AG04449 (cell line): ENCODE measurements at places on chromosomes 16 and 17.

DNA sequence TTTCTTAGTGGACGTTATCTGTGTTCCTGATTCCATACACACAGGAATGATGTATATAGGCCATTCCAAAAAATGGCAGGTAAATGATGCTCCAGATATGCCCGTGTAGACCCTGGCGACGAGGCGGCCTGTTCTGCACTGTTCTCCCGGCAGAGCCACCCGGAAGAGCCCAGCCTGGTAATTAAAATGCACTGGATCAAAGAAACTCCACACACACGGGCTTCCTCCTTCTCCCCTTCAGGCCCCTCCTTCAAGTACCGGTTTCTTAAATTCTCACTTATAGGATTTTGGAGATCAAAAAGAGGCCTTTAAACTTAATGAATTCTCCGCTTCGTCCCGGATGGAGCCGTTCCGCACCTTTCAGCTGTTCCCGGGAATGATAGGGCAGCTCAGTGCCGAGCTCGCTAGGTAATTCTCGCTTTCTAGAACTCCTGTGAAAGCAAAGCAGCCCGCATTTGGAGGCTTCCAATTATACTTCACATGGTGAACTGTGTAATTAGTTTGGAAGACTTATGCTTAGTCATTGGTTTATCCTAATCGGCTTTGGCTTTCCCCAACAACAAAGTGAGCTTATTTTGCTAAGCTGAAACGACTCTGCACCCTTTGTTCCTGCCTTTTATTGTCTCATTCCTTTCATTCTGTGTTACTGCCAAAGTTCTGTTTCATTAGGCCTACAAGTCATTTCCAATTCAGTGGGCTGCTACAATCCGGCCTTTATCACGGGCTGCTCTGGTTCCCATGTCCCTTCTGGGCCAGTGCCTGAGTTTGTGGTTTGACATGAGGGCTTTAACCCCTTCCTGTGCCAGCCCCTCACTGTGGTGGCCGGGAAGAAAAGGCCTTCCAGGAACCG, 150.0 kb downstream of the MSI2 start:
- no peak for DNase-seq

GRCh38 chr17:68169840-68170239, 78.0 kb upstream of the AMZ2 start:
- DNase-seq = no peak

DNA sequence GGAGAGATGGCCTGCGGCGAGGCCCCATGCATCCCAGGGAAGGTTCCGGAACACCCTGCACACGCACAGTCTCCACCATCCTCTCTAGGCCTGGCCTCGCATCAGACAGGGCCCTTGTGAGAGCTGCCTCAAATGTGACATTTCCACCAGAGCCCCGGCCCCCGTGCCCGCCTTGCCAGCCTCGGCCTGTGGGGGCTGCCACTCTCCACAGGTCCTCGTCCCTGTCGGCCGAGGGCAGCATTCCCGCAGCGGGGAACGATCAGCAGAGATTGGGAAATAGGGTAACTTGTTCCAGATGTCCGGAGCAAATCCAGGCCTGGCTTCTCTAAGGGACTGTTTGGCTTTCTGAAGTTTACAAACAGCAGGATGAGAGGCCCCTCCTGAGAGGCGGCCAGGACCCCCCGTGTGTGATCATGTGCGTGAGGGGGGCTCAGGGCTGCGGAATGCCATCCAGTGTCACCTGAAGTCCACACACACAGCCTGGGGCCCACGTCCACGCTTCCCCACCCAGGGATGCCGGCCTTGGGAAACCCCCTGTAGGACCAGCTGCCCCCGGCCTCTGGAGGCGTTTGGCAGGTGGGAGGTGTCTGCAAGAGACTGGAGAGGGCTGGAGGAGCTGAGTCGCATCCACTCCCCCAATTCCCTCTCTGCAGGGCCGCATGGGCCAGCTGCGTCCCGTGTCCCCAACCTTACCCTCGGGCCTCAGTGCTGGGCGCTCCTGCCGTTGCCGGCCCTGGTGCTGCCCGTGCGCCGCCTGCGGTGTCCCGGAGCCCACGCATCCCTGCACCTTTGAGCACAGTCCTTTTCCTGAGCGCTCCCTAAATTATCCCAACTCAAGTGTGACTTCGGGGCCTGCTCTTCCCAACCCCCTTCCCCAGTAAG, 70.4 kb downstream of the ZDHHC7 start:
- no peak for DNase-seq

GRCh38 chr17:54009502-54009901, 186.8 kb downstream of the KIF2B start:
- DNase-seq = no peak

- DNase-seq = no peak
These were observed 284.9 kb downstream of the SOX9 start for GRCh38 chr17:72405662-72406230.

DNA sequence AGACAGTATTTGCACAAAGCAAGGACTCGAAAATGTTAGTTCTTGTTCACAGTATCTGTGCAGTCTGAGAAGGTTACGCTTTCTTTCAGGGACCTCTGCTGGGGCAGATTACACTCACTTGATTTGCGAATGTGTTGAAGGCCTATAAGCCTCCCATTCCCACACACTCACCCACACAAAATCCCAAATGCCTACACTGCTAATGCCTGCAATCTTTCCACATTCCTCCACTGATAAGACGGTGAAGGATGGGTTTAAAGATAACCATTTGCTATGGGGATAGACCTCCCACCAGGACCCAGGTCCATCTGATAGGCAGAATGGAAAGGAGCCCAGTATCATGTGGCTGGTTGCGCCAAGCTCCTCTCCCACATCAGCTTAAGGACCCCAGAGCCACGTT, 394.9 kb upstream of the SALL1 start:
- no peak for DNase-seq

DNA sequence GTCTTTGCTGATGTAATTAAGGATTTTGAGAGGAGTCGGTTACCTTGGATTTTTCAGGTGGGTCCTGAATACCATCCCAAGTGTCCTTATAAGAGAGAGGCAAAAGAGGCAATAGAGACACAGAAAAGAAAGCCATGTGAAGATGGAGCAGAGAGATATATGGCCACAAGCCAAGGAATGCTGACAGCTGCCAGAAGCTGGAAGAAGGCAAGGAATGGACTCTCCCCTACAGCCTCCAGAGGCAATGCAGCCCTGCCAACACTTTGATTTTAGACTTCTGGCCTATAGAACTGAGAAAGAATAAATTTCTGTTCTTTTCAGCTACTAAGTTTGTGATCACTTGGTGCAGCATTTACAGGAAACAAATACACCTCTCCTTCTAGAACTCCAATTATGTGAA, 8.2 kb upstream of the RNFT1 start:
- no peak for DNase-seq

DNA sequence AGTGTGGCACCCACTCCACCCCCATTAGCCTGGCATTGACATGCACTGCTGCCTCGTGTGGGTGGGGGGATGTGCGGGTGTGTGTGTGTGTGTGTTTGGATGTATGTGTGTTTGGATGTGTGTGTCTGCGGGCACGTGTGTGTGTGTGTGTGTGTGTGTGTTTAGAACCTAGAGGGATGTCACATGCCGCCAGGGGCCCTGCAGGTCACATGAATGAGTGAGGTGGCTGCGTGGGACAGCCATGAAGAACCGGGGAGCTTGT, 9.0 kb downstream of the KATNB1 start:
- no peak for DNase-seq

- no peak for DNase-seq
These were observed 13.5 kb upstream of the ADGRG1 start for GRCh38 chr16:57614944-57615343.

DNA sequence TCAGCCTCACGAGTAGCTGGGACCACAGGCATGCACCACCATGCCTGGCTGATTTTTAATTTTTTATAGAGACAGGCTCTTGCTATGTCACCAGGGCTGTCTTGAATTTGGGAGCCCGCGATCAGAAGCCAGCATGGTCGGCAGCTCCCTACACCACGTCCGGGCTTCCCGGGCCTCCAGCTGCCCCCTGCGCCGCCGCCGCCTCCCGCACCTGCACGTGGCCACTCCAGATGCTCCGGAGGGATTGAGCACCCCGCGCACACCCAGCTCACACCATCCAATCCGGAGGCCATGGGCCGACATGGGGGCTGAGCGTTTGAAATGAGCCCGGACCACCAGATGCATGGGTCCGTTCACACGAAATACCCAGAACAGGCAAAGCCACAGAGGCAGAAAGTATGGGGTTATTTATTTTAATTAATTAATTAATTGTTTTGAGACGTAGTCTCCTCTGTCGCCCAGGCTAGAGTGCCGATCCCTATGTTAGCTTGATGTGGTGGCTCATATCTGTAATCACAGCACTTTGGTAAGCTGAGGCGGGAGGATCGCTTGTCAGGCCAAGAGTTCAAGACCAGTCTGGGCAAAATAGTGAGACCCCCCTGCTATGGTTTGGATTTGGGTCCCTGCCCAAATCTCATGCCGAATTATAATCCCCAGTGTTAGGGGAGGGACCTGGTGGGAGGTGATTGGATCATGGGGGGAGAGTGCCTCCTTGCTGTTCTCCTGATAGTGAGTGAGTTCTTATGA, 17.1 kb upstream of the PDXDC1 start:
- no peak for DNase-seq

GRCh38 chr17:37359682-37360188, 16.1 kb upstream of the C17orf78 start:
- no peak for DNase-seq

DNA sequence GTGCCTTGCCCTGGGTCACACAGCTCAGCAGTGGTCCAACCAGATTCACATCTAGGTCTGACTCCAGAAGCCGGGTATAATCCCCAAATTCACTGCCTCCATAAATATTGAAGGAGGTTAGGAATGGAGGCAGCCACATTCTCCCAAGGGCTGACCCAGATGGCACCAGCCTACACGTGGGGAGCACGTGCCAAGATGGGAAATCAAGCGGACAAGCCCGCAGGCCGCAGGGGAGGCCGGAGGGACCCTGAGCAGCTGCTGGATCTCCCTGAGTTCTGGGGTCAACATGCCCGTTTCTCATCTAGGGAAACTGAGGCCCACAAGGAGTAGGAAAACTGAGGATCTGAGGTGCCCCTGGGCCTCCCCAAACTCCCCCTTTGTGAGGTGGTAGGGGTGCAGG, 32.2 kb upstream of the CNEP1R1 start:
- no peak for DNase-seq
